ENCODE measurements at places on chromosomes 3 and 15.

GRCh38 chr3:96059301-96059700 lies 755.1 kb upstream of the EPHA6 start:
- no peak for DNase-seq

- DNase-seq = no peak
Measured at GRCh38 chr3:141618103-141618910, 119.8 kb upstream of the RNF7 start.

DNA sequence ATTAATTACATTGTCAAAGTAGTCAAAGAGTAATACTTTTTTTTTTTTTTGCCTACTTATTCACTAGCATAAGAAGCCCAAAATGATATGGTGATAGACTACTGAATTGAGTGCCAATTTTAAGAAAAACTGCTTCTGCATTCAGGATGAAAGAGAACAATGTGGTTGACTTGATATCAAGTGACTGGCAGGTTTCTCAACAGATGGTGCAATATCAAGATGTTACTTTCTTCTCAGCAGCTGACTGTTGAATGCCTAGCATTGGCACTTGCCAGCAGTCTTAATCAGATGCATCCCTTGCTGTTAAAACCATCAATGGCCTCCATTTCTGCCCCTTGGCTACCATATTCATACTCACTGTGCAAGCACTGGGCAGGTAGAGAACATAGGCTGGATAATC lies 863.2 kb downstream of the GBE1 start:
- DNase-seq = no peak

DNA sequence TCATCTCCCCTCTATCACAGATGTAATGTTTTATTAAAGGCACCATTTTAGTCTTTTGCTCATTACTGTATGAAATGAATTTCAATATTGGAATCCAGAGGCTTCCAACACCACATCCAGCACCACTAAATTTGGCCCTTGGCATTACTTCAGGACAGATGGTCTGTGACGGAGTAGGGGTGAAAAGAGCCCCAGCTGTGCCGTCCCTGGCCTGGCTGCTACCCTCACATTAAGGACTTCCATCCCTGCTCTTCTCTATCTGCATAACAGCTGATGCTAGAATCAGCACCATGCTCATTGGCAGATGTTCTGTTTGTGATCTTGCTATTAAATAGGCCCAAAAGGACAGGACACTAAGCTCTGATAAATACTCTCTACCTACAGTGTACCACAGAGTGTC lies 152.9 kb downstream of the IL1RAP start:
- no peak for DNase-seq

DNA sequence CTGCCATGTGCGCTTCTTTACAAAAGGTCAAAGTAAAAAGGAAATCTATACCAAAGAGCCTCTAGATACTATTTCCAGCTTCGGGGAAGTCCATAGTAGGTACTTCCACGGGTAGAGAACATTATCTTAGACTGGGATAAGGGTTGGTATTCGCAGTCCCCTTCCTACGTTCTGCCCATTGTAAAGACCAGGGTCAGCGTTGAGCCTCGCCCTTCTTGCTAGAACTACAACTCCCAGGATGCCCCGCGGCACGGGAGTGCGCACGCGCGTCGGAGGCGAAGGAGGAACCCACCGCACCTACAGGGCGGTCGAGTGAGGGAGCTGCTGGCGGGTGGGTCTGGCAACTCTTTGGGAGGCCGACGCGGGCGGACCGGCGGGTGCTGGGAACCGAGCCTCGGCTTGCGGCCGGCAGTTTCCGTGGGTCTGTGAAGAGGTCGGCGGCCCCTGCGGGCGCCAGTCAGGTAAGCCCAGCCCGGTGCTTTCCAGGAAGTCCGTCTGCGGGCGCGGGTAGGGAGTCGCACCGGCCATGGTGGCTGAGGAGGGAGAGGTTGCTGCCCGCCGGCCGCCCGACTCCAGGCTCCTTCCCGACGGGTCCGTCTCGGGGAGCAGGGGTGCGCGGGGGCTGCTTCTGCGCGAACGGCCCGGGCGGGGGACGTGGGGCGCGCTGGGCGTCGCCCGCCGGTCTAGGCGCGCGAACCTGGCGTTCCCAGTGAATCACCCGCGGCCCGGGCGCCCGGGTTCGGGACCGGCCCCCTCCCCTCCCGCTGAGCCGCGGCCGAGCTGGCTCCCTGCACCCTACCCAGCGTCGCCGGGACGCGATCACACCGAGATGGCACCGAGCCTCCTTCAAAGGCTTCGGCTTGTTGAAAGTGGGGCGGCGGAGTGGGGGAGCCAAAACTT lies at the start of gene TMOD3:
Gene TMOD3, plus strand, starts transcription at position 278 of the 900 bp plus-strand sequence. CDS start 33,232 bp downstream, outside the sequence.
- DNase-seq = peak; percentile 74

GRCh38 chr15:68623301-68623892 lies 44.6 kb downstream of the CORO2B start:
- no peak for DNase-seq

GRCh38 chr3:14444380-14444779 lies 42.0 kb downstream of the SLC6A6 start:
- DNase-seq = no peak

DNA sequence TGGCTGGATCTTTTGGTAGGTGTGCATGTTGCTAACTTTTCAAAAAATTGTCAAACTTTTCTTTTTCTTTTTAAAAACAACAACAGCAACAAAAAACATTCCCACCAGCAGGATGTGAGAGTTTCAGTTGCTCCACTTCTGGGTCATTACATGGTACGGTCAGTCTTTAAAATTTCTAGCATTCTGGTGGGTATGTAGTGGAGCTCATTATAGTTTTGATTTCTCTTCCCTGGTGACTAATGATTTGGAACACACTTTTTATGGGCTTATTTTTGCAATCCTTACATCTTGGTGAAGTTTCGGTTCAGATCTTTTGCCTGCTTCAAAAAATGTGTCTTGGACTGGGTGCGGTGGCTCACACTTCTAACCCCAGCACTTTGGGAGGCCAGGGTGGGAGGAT lies 19.3 kb downstream of the ATP1B3 start:
- no peak for DNase-seq

- peak; percentile 63 for DNase-seq
Measured at GRCh38 chr3:45210308-45211041, 15.6 kb downstream of the TMEM158 start.

GRCh38 chr3:9727041-9727595 lies 4.4 kb upstream of the BRPF1 start:
- no peak for DNase-seq

- no peak for DNase-seq
Measured at GRCh38 chr15:85943151-85943550, 136.5 kb upstream of the AGBL1 start.

Measured in AG04450 (cell line).